Globus pallidus (tissue), 1 donor: ENCODE measurements at places on chromosomes 3 and 15.

GRCh38 chr3:46906471-46907058, 29.0 kb downstream of the PTH1R start:
- DNase-seq: no peak

DNA sequence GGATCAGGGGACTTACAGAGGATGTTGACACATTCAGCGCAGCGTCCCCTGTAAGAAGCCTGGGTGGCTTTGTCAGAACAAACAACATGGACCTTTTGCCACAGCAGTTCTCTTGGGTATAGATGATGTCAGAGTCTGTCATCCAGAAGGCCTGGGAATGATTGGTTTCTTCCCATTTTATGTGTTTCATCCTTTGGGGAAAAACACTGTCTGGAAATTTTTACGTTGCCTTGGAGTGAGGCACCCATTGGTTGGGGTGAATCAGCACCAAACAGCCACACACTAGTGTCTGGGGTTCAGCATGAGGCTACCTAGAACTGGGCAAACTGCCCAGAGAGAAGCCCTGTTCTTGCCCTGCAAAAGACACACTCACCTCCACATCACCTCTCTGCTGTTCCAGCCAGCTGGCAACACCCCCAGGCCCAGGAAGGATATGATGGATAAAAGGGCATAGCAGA, 123.0 kb downstream of the FAM43A start:
- DNase-seq: no peak

GRCh38 chr3:171429635-171430034, 30.6 kb downstream of the TNIK start:
- DNase-seq: no peak

DNA sequence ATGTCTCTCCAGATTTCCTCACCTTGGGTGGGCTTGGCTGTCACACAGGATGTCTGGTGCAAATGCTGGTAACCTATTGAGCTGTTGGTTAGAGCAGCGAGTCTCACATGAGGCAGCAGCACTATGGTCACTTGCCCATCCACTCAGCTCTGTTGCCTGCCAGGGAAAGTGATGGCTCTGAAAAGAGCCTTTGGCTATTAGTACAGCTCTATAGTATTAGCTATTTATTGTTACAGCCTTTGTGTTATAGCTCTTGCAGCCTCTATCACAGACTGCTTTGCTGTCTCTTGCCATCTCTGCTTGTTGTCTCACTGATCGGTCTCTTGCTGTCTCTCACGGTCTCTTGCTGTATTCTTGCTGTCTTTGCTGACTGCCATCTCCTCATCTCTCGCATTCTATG, 114.3 kb downstream of the MFSD1 start:
- no peak for DNase-seq

GRCh38 chr3:128319741-128320141, 146.9 kb downstream of the DNAJB8 start:
- no peak for DNase-seq

DNA sequence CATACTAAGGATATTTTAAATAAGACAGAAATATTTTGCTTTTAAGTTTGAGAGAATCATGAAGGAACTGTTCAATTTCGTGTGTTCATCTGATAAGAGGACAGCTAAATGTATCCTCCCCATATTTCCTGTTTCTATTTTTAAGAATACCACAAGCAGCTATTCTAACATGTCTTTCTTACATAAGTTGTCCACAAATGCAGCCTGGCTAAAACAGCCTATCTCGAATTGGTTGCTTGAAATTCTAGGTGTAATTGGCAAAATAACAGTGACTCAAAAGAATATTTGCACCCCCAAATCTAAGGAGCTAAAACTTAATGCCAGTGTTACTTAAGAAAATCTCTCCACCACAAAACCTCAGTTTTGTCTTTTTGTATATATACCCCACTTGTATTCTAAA, 35.0 kb downstream of the BTLA start:
- DNase-seq: peak; percentile 12

- DNase-seq: no peak
Measured at GRCh38 chr3:45773714-45774449, 22.5 kb downstream of the SLC6A20 start.

- no peak for DNase-seq
Measured at GRCh38 chr3:93867425-93867824, 106.3 kb downstream of the PROS1 start.

- DNase-seq: no peak
Measured at GRCh38 chr3:17755836-17756235, 13.4 kb upstream of the TBC1D5 start.

DNA sequence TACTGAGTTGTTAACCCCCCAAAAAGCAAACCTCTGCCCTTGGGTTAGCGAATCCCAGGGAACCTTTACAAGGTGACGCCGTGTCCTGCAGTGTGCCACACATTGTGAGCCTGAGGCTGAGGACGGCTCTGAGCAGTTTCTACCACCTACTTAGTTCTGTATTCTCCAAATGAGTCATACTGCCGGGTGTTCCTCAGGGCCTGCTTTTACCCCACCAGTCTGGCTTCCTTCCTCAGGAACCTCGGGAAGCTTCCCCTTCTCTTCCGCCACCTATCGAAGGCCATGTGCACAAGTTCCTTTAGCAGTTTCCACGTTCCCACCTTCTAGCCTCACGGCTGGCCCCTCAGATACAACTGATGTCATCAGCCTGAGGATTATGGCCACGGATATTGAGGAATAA, 384.0 kb upstream of the TPM1 start:
- peak; percentile 37 for DNase-seq

- peak; percentile 85 for DNase-seq
Measured at GRCh38 chr15:84748274-84749110, at the start of gene ZNF592. Gene ZNF592 (plus strand): TSS chr15:84748592. CDS start chr15:84782676, 34,084 bp downstream.

DNA sequence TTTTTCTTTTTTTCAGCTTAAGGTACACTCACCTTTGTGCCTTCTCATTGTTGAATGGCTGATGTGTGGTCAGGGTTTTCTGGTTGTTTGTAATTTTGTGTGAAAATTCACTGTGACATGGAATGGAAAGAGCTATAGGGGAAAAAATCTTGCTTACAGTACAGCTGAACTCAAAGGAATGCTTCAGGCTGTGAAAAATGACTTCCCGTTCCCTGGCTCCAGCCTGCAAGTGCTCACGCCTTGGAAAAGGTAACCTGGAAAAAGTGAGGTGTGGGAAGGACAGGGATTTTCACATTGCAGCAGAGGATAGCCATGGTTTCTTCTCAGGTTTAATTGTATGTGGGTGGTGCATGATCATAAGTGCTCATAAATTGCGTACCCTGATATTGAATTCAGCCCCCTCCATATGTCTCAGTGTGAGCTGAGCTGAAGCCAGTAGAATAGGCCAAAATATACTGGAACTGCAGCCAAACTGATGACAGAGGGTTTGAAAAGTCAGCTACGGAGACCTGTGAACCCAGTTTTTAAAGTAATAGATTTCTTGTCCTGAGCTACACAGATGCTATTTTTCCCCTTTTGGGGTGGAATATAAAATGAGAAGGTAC, 228.7 kb upstream of the RASGRP1 start:
- no peak for DNase-seq

DNA sequence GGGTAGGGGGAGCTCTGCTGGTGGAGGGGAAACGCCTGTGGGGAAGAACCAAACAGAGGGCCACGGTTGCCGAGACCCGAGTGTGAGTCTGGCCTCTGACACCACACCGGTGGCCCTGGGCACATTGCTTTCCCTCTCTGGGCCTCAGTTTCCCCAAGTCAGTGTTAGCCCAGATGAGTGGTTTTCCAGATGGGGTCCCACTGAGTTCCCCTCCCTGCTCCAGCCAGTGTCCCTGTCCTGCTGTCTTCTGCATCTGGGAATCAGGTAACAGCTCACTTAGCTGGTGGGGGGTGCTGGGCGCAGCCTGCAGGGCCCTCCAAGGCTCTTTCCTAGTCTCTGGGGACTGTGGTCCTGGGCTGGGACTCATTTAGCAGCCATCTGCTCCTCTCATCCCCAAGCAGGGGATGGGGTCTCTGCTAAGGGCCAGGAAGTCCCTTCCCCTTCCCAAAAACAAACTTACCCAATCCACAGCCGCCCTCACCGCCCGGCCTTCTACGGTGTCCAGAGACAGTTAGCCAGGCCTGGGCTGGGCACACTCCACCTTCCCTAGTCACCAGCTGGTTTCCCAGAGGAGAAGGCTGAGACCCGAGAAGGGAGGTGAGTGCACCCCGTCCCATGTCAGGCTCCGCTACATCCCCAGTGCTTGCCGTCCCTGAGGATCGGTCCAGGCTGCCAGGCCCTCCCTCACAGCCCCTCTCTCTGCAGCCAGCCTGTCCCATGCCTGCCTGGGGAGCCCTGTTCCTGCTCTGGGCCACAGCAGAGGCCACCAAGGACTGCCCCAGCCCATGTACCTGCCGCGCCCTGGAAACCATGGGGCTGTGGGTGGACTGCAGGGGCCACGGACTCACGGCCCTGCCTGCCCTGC, 676 bp downstream of the GP9 start:
- no peak for DNase-seq

DNA sequence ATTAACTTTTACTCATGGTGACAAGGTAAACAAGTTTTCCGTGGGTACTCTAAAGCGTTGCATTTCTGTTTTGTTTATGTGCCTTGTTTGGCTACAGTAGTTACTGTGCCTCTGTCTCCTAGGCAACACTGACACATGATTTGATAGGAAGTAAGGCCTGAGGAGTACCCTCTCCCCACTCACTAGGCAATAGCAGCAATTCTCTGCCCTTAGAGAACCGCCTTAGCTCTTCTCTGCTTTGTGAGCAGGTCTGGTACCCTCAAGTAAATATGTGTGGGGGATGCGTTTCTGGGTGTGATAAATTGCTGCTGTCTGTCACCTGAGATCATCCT, at the start of gene IL5RA:
IL5RA (minus strand) TSS at position 76 of the 332 bp plus-strand sequence. CDS start 5,390 bp downstream, outside the sequence.
- DNase-seq: no peak

- no peak for DNase-seq
Measured at GRCh38 chr3:69491975-69492374, 106.1 kb upstream of the FRMD4B start.

DNA sequence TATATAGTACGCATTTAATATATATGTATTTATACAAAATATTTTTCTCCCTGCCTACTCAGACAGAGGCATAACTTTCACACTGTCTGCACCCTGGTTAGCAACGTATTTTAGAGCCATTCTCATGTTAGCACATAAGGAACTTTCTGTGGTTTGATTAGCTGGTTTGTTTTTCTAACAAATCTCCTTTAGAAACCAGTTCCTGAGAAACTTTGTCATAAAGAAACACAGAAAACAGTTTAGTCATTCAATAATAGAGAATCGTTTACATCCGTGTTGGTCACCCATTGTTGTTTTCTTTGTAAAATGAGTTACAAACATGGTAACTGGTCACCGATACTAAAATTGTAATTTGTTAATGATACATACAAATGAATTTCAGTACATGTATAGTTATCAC, 5.9 kb upstream of the NGRN start:
- no peak for DNase-seq

DNA sequence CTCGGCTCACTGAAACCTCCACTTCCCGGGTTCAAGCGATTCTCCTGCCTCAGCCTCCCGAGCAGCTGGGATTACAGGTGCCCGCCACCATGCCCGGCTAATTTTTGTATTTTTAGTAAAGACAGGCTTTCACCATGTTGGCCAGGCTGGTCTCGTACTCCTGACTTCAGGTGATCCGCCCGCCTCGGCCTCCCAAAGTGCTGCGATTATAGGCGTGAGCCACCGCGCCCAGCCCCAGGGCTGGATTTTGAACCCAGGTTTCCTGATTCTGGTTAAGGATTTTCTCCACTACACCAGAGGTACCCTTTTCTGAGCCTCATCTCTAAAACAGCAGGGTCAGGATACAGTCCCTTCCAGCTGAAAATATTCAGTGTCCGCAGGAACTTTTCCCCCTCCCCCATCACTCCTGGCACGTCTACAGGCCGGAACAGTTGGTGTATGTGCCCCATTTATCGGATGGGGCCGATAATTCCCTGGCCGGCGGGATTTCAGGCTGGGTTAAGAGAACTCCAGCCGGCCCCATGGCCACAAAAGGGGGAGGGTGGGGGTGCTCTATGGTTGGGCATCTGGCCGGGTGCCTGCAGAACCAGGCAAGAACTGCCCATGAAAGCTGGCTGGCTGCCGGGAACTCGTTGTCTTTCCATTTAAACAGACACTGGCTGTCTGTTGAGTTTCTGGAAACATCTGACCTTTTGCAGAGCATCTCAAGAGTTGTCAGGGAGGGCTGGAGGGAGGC, 26.8 kb upstream of the SEMA4B start:
- peak; percentile 88 for DNase-seq

- no peak for DNase-seq
Measured at GRCh38 chr3:158712443-158712842, 19.8 kb downstream of the RARRES1 start.

GRCh38 chr3:124847051-124847450, 40.1 kb downstream of the ITGB5 start:
- DNase-seq: no peak

- DNase-seq: peak; percentile 40
Measured at GRCh38 chr15:33135355-33135781, 59.1 kb downstream of the FMN1 start.

DNA sequence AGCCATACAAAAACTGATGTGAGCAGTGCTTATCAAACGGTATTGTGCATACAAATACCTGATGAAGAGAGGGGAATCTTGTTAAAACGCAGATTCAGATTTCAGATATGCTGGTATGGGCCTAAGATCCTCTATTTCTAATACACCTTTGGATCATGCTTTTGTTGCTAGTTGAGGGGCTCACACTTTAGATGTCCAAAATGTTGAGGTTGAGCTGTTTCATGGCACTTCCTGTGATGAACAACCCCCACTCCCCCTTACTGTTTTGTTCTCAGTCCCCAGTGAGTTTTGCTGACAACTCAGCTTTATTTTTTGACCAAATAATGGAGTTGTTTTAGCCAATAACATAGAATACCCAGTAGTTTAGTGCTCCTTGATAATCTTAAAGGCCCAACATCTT, 53.2 kb downstream of the ROBO2 start:
- no peak for DNase-seq

DNA sequence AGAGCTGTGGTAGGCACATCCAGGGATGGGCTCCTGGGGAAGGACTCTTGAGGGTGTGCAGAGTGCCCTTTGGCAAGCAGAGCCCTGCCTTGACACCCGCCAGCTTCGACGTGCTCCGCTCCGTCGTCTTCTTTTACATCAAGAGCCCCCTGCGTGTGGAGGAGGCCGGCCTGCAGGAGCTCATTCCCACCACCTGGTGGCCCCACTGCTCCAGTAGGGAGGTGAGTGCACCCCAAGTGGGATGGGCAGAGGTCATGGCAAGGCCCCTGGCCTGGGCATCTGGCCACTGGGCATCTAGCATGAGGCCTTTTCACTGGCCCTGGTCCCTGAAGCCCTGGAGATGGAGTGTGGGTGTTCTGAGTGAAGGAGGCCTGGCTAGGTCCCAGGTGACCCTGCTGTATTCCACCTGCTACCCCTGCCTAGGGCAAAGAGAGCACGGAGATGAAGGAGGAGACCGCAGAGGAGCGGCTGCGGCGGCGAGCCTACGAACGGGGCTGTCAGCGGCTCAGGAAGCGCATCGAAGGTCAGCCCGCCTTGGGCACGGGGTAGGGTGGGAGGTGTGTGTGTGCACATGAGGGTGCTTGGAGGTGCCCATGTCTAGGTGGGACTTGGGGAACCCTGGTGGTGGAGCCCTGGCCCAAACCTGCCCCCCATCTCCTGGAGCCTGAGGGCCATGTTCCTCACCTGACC, 12.2 kb downstream of the RNF123 start:
- DNase-seq: no peak

GRCh38 chr3:188559856-188560255, 405.9 kb downstream of the LPP start:
- no peak for DNase-seq

GRCh38 chr15:27767918-27768640, 331.0 kb downstream of the OCA2 start:
- no peak for DNase-seq

- DNase-seq: no peak
Measured at GRCh38 chr3:17466028-17466427, 276.4 kb downstream of the TBC1D5 start.

- no peak for DNase-seq
Measured at GRCh38 chr3:175073219-175073905, 214.2 kb downstream of the NAALADL2 start.

GRCh38 chr15:52419494-52419893, 109.2 kb downstream of the MYO5A start:
- no peak for DNase-seq
